Dermis blood vessel endothelial cell (primary cell): ENCODE measurements at places on chromosomes 12 and 14. TPM values are rescaled to one million over a fixed set of nuclear protein-coding genes. Genes with fewer than 3 reads are reported as not detected.

The KRT77 gene
- not detected in 2 replicates for total RNA-seq

The TDRD9 gene
- total RNA-seq = 3.0 and 4.3 TPM in 2 replicates

- DNase-seq = no peak
Observed at GRCh38 chr14:76666746-76667145, 94.5 kb upstream of the VASH1 start.

The DTX1 gene
- total RNA-seq = 1.7 and 1.9 TPM in 2 replicates

DNA sequence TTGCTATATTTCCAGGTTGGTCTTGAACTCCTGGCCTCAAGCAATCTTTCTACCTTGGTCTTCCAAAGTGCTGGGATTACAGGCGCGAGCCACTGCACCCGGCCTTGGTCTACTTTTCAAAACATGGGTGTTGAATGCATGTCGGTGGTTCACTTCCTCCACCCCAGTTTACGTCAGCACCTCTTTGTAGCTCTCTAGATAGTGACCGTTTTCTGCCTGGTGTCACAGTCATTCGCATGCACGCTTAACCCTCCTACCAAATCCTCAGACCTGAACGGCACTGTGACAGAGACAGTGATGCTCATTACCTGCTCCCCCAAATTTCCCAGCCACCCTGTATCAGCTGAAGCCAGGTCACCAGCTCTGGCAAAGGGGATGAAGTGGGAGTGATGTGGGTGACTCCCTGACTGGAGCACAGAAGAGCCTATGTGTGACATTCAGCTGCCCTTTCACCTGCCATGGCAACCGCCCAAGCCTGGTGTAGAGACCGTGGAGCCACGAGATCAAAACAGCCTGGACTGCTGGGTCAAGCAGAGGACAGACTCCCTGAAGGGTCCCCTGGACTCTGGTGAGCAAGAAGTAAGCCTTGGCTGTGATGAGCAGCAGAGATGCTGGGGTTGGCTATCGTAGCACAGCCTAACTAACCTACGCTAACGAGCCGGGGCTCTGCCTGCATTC lies 66.2 kb upstream of the GPR68 start:
- no peak for DNase-seq

GRCh38 chr12:115103884-115104883 lies 420.2 kb upstream of the TBX3 start:
- no peak for DNase-seq

The KLRK1 gene
- total RNA-seq = not detected in 2 replicates

GRCh38 chr12:66552716-66553115 lies 126.2 kb downstream of the GRIP1 start:
- no peak for DNase-seq

The CELA1 gene
- total RNA-seq = not detected in 2 replicates

The KERA gene
- total RNA-seq = not detected in 2 replicates

The TMTC1 gene
- total RNA-seq = 12.9 and 19.2 TPM in 2 replicates

DNA sequence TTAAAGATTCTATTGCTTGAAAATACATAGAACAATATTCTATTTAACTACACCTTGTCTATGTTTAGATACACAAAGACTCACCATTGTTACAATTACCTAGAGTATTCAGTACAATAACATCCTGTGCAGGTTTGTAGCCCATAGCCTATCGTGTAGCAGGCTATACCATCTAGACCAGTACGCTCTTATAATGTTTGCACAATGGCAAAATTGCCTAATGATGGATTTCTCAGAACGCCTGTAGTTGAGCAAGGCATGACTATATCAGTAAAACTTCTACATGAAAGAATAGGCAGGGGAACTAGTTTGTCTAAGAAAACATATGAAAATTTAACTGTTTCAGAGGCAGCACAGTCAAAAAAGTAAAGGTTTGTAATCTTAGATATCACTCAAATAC lies 375.9 kb downstream of the DAD1 start:
- no peak for DNase-seq

- DNase-seq = no peak
Observed at GRCh38 chr14:32102152-32102787, 25.2 kb downstream of the ARHGAP5 start.

DNA sequence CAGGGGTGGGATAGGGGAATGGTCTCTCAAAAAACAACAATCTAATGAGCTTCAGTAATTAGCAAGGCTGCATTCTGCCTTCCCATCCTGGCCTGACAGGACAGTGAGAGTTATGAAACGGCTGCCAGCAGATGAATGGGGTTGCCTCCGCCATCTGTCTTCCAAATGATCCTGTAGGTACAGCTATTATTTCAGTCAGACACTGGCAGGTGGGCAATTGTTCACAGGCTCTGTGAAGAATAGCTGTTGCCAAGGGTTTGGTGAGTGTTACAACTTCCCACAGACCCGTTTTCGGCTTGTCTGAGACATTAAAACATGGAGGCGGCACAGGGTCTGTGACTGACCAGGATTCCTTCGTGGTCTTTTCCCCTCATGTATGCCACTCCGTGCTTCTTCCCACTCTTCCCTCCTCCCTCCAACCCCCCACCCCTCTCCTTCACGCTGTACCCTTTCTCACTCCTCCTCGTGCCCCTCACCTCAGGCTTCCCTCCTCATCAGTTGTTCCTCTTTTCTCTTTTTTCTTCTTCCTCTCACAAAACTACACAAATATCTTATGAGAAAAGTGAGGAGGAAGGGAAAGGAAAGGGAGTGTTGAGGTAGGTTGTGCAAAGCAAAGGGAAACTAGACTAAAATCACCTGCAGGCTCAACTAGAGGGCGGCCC lies 160.8 kb upstream of the GZMB start:
- DNase-seq = no peak

The ARHGDIB gene
- total RNA-seq = 117 and 168 TPM in 2 replicates

DNA sequence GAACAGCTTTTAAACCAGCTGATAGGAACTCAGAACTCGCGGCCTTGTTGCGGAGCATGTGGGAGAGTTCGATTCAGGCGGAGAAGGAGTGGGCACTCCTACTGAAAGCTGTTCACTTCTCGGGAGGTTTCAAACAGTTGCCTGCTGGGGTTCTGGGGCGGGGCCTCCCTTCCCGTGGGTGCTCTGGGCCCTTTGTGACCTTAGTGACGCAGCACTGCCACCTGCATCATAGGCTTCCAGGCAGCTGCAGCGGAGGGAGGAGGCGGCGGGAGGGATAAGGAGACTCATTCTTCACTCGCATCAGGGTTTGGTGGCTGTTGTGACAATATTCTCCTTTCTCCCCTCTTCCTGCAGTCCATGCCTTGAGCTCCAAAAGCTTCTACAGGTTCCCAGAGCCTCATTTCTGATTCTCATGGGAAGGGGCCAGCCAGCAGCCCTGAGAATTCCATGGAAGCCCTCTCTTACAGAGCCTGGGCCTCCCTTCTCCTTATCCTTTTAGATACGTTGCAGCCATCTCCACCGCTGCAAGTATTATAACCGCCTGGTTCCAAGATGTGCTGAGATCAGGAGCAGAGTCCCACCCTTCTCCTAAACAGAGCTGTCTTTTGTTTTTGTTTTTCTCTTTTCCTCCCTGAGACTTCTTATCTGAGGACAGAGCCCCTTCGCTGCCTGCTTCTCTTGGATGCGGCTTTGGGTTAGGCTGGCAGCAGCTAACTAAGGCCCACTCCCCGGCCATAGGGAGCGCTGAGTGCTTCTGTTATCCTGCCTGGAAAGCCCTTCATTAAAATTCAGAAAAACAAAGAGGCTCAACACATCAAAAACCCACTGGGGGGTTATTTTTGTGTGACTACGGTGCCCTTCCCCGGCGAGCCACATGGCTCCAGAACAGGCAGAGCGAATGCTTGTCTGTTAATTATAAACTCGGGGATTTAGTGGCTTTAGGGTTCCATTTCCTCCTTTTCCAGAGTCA lies 67.6 kb upstream of the GPATCH2L start:
- DNase-seq = no peak

The CLEC4D gene
- not detected in 2 replicates for total RNA-seq

- DNase-seq = peak; percentile 51
Observed at GRCh38 chr14:87615822-87616679, 376.9 kb downstream of the GALC start.

GRCh38 chr14:55537782-55538181 lies 42.2 kb upstream of the KTN1 start:
- no peak for DNase-seq

DNA sequence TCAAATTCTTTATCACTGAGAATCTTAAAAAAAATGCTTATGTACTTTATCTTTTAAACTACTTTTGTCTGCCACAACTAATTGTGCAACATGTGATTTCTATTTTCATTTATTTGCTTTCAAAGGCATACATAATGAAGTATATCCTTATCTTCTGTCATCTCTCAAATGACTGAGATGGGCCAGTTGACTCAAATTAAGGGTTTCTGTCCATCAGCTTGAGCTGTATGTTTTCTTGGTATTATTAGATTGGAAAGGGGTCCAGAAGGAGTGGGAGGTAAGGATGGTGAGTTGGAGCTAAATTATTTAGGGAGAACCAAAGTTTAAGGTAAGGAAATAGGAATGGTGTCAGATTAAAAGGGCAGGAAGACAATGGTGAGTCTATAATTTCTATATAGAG lies 408.4 kb upstream of the SEL1L start:
- no peak for DNase-seq

The APOF gene
- total RNA-seq = not detected in 2 replicates

- peak; percentile 68 for DNase-seq
Observed at GRCh38 chr14:37903343-37904191, 304.1 kb upstream of the SSTR1 start.

DNA sequence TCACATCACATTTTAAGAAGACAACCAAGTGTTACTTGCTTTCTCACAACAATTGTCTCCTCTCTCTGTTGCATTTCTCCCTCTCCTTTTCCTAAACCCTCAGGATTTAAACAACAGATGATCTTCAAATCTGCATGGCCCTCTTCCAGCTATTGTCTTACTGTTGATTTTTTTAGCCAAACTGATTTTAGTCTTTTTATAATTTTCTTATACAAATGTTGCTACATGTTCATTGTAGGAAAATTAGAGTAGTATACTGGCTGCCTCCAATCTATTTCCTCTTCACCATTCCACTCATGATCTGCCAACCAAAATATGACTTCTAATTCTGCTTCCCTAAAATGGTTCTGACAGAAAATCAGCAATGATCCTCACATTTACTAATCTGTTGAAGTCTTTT lies 1.4 kb upstream of the KERA start:
- DNase-seq = no peak

GRCh38 chr12:131603939-131604795 lies 106.7 kb upstream of the SFSWAP start:
- DNase-seq = no peak

The CEP128 gene
- total RNA-seq = 4.4 and 6.8 TPM in 2 replicates

The SVOP gene
- total RNA-seq = not detected in 2 replicates

DNA sequence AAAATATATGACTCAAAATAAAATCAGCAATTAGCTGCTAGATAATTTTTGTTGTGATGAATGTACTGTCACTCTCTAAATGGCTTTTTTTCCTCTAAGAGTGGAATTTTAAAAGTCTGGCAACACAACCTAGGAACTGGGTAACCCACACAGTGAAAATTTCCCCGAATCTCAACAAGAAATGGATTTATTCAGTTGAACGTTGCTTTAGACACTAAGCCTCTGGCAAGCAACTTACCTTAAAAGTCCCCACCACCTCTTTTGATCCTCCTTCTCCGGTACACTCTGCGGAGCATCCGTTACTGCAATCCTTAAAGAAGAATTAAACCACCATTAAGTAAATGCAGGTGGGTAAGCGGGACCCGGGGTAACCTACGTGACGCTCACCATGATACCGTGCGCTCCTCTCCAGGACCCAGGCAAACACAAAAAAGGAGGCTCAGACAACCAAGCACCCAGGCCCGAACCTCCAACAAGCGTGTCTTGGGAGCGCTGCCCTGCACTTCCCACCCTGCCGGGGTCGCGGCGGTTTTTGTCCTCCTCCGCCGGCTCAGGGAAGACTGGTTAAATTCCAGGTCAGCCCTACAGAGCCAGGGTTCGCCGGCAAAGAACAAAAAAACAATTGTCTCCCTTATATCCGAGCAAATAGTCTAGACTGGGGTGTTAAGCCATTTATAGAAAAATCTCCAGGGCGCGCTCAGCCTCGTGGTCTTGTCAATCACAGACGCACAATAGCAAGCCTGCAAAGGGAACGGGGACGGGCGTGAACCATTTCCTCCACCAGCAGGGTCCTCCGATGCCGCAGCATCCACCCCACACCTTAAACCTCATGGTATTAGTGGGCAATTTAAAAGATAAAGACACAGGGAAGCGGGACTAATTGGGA lies 47.1 kb downstream of the BCAT1 start:
- peak; percentile 83 for DNase-seq

- peak; percentile 89 for DNase-seq
Observed at GRCh38 chr12:75550401-75551240, 39.2 kb upstream of the KRR1 start.

DNA sequence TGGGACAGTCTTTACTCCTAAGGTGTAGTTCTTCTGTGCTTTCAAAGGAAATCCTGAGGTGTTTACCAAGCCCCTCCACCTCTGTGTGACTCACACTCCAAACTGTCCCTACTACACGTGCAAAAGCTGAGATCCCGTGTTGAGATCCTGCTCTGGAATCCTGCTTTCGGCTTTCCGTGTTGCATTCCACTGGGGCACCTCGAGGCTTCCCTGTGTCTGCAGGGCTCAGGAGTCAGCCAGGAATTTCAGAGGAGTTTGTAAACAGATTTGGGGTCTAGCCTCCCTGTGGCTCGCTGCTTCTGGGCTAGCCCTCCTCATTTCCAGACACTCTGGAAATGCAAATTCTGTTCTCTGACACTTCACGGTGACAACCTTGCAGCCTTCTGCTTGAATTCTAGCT lies 48.4 kb downstream of the CACNA2D4 start:
- no peak for DNase-seq

- no peak for DNase-seq
Observed at GRCh38 chr12:106429043-106429552, 71.5 kb downstream of the POLR3B start.

GRCh38 chr14:26276757-26277156 lies 321.1 kb downstream of the NOVA1 start:
- peak; percentile 21 for DNase-seq

GRCh38 chr14:58793131-58793740 lies 155.5 kb downstream of the DACT1 start:
- no peak for DNase-seq

GRCh38 chr14:23640524-23641141 lies 4.5 kb downstream of the DHRS2 start:
- DNase-seq = no peak

The ACOT6 gene
- total RNA-seq = not detected in 2 replicates

GRCh38 chr12:19915392-19916195 lies 452.7 kb upstream of the PDE3A start:
- peak; percentile 76 for DNase-seq

GRCh38 chr14:85122690-85123089 lies 407.3 kb upstream of the FLRT2 start:
- DNase-seq = no peak

- no peak for DNase-seq
Observed at GRCh38 chr14:53310412-53310811, 157.3 kb upstream of the DDHD1 start.

The ESR2 gene
- total RNA-seq = 0.34 and 0.56 TPM in 2 replicates

- no peak for DNase-seq
Observed at GRCh38 chr14:22888662-22889061, 5.6 kb downstream of the REM2 start.
